ENCODE measurements at places on chromosomes 1 and 21. TPM values are rescaled to one million over a fixed set of nuclear protein-coding genes. Genes with fewer than 3 reads are reported as not detected.

- DNase-seq, result no peak
Observed at GRCh38 chr1:112196731-112197130, 199.3 kb upstream of the CTTNBP2NL start.

DNA sequence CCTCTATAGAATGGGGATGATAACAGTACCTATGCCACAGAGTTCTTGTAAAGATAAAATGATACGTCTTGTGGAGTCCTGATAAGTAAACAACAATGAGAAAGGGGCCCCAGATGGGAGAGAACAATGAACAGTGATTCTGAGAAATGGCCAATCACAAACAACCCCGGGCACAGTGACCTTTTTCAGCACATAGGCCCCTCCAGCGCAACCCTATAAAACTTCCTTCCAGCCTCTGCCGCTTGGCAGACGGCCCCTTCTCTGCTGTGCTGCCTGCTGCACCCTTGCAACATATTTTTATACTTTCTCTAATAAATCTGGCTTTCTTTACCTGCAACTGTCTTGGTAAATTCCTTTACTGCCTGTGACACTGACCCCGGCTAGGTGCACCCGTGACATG is 8.9 kb downstream of the RCAN1 start:
- no peak for DNase-seq

GRCh38 chr1:229629261-229629660 is 3.2 kb downstream of the URB2 start:
- DNase-seq, result no peak

DNA sequence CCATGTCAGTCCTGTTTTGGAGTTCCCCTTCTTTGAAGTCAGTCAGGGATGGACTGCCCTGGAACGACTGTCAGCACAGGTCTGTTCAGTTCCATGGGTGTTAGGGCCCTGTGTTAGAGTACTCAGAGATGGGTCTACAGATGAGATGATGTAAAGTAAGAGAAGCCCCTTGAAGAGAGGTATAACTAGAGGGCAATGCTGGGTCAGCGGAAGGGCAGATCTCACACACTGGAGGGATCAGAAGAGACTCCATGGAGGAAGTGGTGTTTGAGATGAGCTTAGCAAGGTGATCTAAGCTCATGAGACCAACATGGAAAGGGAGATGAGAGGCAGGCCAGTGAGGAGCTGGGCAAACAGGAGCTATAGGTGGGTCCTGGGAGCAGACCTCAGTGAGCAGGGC is 7.6 kb downstream of the PPFIA4 start:
- no peak for DNase-seq

- DNase-seq, result no peak
Observed at GRCh38 chr1:232351335-232351734, 278.6 kb downstream of the SIPA1L2 start.

RGS7 gene
- 0.11 TPM for total RNA-seq

GRCh38 chr1:150809651-150810050 is 1.6 kb upstream of the CTSK start:
- DNase-seq, result no peak

DNA sequence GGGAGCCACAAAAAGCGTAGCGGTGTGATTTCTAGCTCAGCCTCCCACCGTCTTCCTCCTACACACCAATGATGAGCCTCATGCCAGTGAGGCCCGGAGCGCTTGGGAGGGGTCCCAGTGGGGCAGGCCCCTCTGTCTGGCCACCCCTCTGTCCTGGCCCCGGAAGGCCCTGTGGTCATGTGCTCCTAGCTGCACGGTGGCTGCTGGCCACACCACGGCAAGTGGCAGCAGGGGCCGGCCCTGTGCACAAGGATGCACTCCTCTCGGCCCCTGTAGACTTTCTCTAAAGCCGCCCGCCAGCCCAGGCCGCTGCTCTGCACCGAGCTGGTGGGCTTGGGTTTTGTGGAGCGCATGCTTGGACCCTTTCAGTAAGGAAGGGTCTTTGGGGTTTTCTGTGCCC is 53.6 kb downstream of the KCNAB2 start:
- DNase-seq, result no peak

- no peak for DNase-seq
Observed at GRCh38 chr1:204255966-204256365, 42.2 kb upstream of the GOLT1A start.

S100A9 gene
- 144 TPM for total RNA-seq

OR6K3 gene
- not detected for total RNA-seq

DNA sequence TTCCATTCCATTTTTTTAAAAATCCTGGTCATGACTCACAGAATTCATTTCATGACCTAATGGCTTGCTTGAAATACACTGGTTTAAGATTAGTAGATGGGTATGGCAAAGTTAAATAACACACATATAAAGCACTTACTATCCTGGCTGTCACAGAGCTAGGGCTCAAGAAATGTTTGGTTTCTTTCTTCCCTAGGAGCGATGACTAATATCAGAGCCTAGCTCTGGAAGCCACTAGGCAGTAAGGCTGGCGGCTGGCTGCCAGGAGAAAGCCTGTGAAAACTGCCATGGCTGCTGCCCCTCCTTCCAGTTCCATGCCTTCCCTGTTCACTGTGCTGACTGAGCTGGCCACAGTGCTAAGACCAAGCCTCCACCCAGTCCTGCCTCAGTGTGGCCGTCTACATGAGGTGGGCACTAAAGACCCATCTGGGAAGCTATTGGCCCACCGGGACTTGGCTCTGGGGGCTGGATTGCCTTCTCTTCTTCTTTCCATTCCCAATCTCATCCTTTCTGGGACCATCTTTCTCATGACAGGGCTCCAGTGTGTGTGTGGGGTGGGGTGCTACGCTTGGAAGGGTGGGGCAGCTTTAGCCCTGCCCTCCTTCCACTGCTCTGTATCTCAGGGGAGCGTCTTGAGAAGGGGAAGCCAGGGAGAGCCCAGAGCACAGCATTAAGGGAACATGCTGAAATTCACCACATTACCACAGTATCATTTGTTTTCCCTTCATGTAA is 10.8 kb upstream of the ASCL5 start:
- DNase-seq, result no peak

BRINP3 gene
- total RNA-seq, result 8.9 TPM

DNA sequence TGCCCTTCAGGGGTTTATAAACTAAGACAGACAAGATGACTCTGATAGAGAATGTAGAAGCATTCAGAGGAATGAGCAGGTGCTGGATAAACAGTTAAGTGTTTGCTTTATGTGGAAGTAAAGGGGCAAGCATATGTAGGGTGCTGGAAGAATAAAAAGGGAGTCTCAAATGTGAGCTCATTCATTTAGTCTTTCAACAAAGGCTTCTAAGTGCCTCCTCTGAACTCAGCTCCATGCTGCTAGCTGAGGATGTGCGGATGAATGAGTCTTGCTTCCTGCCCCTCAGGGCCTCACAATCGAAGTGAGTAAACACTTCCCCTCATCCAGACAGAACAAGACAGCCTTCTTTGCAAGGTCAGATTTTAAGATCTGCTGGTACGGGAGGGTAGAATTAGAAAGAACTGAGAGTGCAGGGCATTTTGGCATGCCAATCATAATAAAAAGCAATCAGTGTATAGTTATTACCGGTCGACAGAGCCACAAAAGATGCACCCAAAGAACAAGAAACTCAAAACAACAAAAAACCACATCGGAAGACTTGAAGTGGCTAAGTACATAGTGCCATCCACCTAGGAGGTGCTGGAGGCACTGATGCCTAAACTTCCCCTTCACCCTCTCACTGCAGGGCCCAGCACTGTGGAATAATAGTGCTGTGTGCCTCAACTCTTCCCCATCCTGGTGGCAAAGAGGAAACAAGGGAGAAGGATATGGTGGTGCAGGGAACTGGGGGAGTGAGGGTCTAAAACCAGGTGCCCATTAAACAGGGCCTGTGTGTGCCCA is 69.8 kb downstream of the TNR start:
- no peak for DNase-seq

LEFTY1 gene
- total RNA-seq, result not detected

GRCh38 chr1:56061824-56062223 is 517.5 kb downstream of the PLPP3 start:
- no peak for DNase-seq

GRCh38 chr1:149884433-149885338 is 14.7 kb upstream of the BOLA1 start:
- DNase-seq, result no peak
